ENCODE measurements at places on chromosomes 12 and 14. TPM values are rescaled to one million over a fixed set of nuclear protein-coding genes. Genes with fewer than 3 reads are reported as not detected.

PLD4 gene
- total RNA-seq = not detected

SDR9C7 gene
- not detected for total RNA-seq

ACOT4 gene
- 0.57 TPM for total RNA-seq

ERBB3 gene
- under 0.01 TPM for total RNA-seq

KLRC3 gene
- total RNA-seq = not detected

RHOJ gene
- 1.5 TPM for total RNA-seq

FOXG1 gene
- under 0.01 TPM for total RNA-seq

CAPZA3 gene
- total RNA-seq = not detected

GPR162 gene
- 1.1 TPM for total RNA-seq

NELL2 gene
- not detected for total RNA-seq

CPNE8 gene
- total RNA-seq = 24.3 TPM

RD3L gene
- not detected for total RNA-seq

EMP1 gene
- total RNA-seq = 219 TPM

TTC9 gene
- under 0.01 TPM for total RNA-seq

PIANP gene
- not detected for total RNA-seq

HOXC6 gene
- total RNA-seq = 4.8 TPM

MSI1 gene
- total RNA-seq = not detected

WIF1 gene
- not detected for total RNA-seq

NDUFA12 gene
- 184 TPM for total RNA-seq

BCL11B gene
- total RNA-seq = not detected

GPR65 gene
- 0.14 TPM for total RNA-seq

CLEC12A gene
- not detected for total RNA-seq

R3HDM2 gene
- total RNA-seq = 24.7 TPM

JDP2 gene
- 28.2 TPM for total RNA-seq

TPH2 gene
- total RNA-seq = not detected

ZNF891 gene
- 0.44 TPM for total RNA-seq

SELPLG gene
- 2.1 TPM for total RNA-seq

SLC6A12 gene
- total RNA-seq = under 0.01 TPM

SERPINA6 gene
- not detected for total RNA-seq

SERPINA1 gene
- total RNA-seq = 0.22 TPM

DCTN2 gene
- total RNA-seq = 107 TPM

CACNA2D4 gene
- total RNA-seq = 0.22 TPM

Measured in placental pericyte (primary cell).